ENCODE measurements at places on chromosomes 11 and 22.

- DNase-seq: no peak
These were observed 1073.7 kb downstream of the BRD1 start for GRCh38 chr22:48753752-48754517.

GRCh38 chr22:33354928-33355327, 296.7 kb upstream of the SYN3 start:
- no peak for DNase-seq

DNA sequence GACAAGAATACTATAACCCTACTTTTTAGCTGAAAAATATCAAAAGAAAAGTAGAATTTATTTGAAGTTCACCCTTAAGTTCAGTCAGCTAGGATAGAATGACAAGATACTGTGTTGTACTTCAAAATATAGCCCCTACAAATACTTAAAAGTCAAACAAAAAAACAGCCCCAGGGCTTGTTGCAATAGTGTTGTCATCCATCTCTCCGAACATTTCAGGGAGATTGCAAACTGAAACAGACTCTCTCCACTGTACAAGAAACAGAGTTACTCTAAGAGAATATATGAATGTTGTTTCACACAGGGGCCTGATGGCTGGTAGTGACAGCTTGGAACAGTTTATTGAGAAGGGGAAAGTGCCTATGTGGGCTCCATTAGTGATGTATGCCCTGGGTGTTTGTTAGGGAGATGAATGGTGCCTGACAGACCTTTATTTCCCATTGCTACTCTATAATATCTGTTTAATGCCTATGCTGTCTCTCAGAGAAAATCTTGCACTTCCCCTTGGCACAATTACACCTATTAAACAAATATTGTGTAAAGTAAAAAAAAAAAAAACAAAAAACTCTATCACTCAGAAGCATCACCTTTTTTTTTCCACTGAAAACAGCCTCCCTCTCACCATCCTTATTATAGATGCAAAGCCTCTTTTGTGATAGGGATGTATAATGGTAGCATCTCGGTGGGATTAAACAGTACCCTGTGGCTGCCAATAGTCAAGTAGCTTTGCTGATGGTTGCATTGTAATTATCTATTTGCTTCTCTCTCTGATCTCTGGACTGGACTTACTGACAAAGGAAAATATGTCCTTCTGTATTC, 506.3 kb upstream of the LUZP2 start:
- DNase-seq: no peak

GRCh38 chr22:21996175-21996720, 13.7 kb upstream of the TOP3B start:
- no peak for DNase-seq

DNA sequence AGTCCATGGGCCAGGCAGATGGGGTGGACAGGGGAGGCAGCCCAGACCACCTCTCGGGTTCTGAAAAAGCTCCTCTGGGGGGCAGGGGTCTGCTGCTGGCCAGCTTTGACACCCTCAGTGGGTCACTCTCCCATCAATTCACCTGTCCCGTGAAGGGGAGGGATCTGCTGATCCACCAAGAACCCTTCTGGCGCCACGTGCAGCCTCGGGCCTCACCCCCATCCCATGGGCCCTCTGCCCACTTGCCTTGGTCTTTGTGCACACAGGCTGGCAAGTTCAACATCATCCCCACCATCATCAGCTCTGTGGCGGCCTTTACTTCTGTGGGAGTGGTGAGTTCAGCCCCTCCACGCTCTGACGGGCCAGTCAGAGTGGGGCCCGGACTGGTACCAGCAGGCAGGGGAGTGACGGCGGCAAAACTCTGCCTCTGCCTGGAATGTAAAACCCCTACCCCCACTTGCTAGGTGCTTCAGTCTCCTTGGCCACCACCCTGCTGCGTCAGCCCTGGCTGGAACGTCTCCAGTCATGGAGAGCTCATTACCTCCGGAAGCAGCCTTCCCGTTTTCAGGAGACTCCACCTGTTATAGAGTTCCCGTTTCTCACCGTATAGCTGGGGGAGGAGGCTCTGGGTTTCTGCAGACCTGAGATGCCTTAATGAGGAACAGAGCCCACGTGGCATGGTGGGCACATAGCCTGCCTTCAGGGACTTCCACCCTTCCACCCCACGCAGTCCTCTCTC, 12.7 kb downstream of the PRG3 start:
- DNase-seq: no peak

DNA sequence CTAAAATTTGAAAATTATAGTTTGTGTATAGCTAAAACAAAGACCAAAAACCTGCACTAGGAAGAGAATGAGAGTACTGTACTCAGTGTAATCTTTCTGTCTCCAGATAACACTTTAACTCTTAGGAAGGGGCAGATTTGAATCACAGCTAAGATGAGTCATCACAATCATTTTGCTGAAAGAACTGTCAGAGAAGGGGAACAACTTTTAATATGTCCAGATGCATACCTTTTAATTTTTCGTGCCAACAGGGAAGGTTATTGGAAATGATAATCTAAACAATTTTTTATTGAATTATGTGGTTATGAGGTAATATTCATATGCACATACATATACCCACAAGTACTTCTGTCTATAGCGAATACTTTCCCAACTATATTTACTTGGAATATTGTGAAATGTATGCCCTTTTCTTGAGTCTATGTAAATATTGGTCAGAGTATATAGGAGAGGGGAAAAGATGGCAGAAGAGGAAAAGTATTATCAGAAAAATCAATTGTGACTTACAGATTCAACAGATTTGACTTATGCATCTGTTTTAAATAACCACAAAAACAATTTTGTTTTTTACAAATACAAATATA, 51.1 kb upstream of the MUC15 start:
- no peak for DNase-seq

Data from CD4-positive, alpha-beta T cell treated with Interferon gamma for 1 hour (primary cell).